Activated T-cell treated with anti-CD3 and anti-CD28 coated beads for 4 hours (primary cell): ENCODE measurements at places on chromosomes 16 and 17.

- DNase-seq = no peak
Observed at GRCh38 chr17:60832631-60833030, 155.0 kb downstream of the BCAS3 start.

DNA sequence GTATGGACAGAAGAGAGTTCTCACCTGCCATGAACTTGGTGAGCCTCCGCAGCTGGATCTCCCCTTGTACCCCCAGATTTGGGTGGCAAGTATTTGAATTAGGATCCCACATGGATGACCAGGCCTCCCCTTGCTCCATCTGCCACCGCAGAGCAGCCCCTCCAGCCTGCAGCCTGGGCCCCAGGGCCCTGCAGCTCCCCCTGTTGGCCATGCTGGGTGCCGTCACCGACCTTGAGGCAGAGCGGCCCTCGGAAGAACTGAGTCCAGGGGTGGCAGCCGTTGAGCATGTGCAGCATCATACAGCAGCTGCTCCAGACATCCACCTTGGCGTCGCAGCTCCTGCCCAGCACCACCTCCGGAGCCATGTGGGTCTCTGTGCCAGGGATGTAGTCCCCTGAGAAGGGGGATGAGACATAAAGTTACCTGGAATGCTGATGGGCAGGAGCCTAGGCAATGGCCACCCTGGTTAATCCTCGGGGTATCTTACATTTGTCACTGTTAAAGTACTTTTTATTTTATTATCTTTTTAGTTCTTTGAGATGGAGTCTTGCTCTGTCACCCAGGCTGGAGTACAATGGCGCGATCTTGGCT is 9.0 kb upstream of the SPATA32 start:
- DNase-seq = peak; percentile 38

GRCh38 chr16:50169555-50170096 is 16.5 kb downstream of the TENT4B start:
- DNase-seq = no peak

DNA sequence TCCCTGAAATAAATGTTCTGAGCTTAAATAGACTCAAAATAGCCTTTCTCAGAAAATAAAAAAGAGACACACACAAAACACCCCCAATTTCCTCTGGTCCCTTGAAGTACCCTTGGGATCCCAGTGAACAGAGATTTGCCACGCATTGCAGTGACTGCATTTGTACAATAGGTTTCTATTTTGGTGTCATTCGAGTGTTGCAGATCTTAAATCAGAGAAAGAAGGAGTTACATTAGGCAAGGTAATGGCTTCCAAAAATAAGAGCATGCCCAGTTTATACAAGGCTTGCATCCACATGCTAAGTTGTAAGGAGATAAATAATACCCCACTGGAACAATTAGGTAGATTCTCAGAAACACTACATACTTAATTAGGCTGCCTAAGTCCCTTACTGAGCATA is 2.2 kb downstream of the TOX3 start:
- DNase-seq = no peak

DNA sequence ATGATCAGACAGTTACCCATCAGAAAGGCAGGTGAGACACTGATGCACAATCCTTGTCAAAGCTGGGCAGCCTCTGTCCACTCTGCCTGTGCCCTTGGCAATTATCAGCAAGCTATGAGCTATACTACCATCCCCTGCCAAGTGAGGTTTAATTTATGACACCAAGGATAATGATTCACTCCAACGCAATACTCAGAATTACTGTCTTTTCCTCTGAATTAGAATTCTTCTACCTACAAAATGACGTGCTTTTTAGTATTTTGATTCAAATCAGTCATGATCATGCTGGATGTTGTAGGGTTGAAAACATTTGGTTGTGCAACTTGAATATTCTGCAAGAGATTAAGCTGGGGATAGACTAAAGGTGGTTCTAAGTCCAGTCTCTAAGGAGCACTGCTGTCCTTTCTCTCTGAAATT is 116.8 kb upstream of the SOX9 start:
- DNase-seq = no peak

DNA sequence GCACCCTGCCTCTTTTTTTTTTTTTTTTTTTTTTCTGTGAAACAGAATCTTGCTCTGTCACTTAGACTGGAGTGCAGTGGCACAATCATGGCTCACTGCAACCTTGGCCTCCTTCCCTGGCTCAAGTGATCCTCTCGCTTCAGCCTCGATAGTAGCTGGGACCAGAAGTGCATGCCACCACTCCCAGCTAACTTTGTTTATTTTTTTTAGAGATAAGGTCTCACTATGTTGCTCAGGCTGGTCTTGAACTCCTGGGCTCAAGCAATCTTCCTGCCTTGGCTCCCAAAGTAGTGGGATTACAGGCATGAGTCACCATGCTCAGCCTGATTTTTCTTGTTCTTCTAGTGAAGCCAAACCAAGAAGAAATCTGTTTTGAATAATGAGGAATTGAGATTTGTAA is 25.0 kb downstream of the CDK12 start:
- no peak for DNase-seq

DNA sequence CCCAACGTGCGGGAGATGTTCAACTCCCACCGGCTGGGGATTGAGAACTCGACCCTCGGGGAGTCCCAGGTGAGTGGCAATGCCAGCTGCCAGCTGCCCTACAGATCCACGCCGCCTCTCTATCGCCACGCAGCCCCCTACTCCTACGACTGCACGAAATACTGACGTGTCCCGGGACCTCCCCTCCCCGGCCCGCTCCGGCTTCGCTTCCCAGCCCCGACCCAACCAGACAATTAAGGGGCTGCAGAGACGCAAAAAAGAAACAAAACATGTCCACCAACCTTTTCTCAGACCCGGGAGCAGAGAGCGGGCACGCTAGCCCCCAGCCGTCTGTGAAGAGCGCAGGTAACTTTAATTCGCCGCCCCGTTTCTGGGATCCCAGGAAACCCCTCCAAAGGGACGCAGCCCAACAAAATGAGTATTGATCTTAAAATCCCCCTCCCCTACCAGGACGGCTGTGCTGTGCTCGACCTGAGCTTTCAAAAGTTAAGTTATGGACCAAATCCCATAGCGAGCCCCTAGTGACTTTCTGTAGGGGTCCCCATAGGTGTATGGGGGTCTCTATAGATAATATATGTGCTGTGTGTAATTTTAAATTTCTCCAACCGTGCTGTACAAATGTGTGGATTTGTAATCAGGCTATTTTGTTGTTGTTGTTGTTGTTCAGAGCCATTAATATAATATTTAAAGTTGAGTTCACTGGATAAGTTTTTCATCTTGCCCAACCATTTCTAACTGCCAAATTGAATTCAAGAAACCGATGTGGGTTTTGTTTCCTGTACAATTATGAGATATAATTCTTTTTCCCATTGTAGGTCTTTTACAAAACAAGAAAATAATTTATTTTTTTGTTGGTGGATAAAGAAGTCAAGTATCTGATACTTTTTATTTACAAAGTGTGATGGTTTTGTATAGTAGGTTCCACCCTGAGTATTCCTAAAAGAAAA is 2.3 kb downstream of the FOXC2 start:
- no peak for DNase-seq

DNA sequence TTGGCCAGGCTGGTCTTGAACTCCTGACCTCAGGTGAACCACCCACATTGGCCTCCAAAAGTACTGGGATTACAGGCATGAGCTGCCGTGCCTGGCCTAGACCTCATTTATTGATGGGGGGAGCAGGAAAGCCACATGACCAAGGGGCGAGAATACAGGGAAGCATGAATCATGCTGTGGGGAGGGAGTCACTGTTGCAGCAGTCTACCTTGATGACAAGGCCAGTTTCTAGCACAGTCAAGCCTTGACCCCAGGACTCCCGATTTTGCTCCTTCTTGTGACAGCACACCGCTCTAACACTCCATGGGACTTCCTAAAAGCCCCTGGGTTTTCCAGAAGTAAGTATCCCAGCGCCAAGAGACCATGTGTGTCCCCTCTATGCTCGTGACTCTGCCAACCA is 42.9 kb upstream of the IRF8 start:
- no peak for DNase-seq

DNA sequence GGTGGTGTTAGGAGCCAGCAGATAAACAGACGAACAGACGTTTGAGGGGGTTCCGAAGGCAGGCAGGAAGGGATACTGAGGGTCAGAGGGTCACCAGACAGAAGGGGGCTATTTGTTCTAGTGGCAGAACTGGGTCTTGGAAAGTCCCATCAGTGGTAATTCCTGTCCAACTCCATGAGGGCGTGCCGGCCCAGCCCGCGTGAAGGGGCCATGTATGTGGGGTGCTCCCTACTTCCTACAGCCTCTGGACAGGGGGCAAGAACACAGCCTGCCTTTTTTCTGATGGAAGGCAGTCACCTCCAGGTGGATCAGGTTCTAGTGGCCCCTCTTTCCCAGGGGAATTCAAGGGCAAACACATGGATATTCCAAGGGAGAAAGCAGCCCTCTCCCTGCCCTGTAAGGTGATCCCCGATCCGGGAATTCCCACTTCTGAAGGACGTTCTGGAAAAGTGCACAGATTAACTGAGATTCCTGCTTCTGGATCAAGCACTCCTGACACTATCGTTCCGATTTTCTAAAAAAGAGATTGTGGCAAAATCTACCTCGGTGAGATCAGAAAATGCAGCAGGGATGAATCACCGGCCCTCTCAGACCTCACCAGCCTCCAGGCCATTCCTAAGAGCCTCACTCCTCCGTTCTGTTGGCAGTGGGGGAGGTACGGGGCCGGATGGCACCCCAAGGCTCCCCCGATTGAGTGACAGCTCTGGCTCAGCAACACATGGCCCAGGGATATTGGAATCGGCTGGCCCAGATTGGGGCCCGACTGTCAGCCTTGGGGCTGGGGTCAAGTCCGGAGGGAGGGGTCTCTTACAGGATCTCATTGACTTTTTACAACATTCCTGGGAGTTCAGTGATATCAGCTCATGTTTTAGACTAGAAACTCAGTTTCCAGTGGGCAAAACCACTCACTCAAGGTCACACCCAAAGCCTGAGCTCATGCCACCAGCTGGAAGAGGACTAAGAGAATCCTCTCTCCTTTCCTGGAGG is 12.4 kb downstream of the STX1B start:
- DNase-seq = no peak

DNA sequence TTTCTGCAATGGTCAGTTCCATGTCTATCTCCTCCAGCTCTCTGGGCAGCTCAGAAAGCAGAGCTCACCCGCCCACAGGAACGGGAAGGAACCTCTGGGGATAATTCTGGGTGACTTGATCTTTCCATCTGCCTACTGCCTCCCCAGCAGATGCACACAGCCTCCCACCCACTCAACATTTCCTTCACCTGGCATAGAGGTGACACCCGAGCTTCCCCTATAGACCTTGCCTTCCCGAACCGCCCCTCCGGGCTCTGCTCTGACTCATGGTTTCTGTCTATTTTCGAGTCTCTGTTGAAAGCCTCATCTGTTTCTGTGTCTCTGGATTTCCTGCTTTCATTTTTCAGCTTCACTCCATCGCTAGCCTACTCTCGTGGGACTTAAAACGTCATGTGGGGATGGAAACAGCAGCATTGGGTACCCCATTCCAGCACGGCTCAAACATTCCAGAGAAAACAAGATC is 11.4 kb downstream of the GGA3 start:
- DNase-seq = peak; percentile 76

- DNase-seq = no peak
Observed at GRCh38 chr17:41844971-41845370, 7.3 kb downstream of the KLHL10 start.

- DNase-seq = no peak
Observed at GRCh38 chr16:721765-722540, 1.0 kb downstream of the ANTKMT start.

DNA sequence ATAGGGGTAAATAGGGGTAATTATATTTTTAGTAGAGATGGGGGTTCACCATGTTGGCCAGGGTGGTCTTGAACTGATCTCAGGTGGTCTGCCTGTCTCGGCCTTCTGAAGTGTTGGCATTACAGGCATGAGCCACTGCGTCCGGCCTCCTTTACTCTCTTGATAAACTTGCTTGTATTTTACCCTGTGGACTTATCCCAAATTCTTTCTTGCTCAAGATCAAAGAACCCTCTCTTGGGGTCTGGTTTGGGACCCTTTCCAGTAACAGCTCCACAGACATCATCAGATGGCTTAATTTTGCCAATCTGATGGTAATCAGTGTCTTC is 5.6 kb upstream of the C1QTNF1 start:
- DNase-seq = no peak

DNA sequence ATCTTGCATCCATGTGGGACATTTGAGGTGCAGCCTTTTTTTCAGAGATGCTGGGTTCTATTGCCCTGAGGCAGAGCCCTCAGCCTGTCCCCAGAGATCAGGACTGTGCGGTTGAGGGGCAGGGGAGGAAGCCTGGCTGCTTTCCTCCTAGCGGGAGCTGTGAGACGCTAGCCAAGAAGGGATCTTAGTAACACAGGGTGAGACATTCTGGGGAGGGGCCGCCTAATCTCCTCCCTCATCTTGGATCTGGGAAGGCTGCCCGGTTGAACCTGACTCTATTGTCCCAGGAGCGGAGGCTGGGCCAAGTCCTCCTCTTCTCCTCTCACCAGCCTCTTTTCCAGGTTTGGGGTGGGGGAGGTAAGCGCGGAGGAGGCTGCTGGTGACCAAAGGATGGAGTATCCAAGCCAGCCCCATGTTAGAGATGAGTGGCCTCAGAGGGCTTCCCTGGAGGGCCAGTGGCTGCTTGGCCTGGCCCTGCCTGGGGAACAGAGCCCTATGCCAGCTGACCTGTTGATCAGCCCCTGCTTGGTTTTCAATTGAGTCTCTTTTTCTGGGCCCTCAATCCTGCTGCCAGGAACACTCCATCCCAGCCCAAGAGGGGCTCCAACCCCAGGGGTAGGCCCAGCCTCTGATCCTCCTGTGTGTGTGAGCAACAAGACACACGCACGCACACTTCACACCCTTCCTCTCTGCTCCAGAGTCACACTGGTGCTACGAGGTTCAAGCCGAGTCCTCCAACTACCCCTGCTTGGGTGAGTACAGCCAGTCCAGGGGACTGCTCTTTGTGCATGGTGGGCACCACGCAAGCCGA is 5.0 kb downstream of the CA4 start:
- DNase-seq = no peak

DNA sequence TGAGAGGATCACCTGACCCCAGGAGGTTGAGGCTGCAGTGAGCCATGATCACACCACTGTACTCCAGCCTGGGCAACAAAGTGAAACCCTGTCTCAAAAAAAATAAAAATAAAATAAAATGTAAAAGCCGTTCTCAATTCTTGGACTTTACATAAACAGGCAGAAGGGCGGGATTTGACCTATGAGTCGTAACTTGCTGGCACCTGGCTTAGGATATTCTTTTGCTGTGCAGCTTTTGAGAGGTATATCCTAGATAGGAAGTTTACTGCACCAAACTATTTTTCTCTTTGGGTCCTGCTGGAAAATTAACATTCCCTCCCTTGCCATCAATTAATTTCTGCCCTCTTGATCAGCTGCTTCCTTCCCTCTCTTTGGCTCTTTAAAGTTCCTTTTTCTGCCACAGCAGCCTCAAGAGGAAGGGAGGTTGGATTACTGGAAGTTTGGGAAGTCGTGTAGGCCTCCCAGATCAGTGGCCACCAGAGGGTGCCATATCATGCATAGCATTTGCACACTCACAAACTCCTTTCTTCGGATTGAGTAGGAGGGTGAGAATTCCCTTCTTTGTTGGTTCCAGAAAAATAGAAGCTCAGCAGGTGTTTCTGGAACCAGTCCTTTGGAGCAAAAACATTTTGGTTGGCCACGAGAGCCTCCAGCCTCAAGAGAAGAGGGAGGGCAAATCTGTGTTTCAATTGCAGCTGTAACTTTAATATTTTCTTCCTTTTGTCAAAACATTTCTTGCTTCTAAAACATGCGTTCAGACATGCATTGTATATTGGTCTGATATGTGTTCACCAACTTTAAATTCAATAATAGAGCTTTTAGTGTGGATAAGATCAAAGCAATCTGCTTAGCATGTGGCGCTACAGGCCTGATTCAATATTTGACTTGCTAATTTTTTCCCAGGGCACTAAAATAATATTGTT is 147.3 kb downstream of the CCDC182 start:
- DNase-seq = no peak
